T-helper 17 cell (primary cell): ENCODE measurements at places on chromosomes 2 and 18.

GRCh38 chr2:106972782-106973181 lies 86.8 kb upstream of the ST6GAL2 start:
- no peaks in the 10 kb centered on the region for H3K27me3 ChIP-seq
- H3K4me3 ChIP-seq = no peak overlapping the region
- H3K36me3 ChIP-seq = no peaks in the 10 kb centered on the region

DNA sequence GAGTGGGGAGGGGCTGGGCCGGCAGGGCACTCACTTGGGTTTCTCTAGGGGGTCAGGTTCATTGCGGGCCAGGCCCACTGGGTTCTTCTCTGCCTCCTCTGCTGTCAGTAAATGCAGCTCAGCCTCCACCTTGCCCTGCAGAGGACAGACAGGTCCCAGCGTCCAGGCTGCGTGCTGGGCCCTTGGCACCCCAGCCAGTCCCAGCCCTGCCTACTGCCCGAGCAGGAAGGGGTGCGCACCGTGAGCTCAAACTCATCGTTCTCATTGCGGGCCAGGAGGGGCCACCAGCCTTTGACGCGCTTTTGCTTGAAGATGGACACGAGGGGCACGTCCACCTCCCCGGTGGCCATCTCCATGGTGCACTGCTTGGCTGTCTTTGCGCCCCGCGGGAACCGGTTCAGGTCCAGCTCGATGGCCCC lies 17.3 kb downstream of the OTOF start:
- H3K27me3 ChIP-seq = peaks cover 8% of the 10 kb centered on the region
- no peak for DNase-seq
- H3K36me3 ChIP-seq = no peaks in the 10 kb centered on the region
- no peak overlapping the region for H3K4me3 ChIP-seq
- H3K27ac ChIP-seq = no peak overlapping the region
- peaks cover 4% of the 10 kb centered on the region for H3K4me1 ChIP-seq

DNA sequence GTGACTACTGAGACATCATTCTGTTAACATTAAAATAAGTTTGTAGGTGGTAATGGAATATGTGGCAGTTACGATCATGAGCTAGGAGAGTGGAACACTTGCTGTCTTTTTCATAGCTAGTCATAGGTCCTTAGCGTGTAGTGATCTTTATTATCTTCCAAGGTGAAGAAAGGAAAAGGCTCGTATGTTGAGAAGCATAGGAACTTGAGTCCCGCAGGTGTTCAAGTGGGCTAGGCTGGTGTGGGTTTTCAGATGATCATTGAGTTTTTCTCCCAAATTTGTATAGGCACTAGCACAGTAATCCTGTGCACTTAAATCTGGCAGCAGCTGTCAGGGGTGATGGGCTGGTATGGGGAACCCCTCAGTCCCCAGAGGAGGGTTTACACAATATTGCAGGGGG lies 10.9 kb downstream of the SLC20A1 start:
- no peak for DNase-seq
- H3K27me3 ChIP-seq = no peaks in the 10 kb centered on the region
- H3K27ac ChIP-seq = peak overlapping the region; percentile 59
- H3K4me1 ChIP-seq = peaks cover 39% of the 10 kb centered on the region
- peaks cover 12% of the 10 kb centered on the region for H3K36me3 ChIP-seq

DNA sequence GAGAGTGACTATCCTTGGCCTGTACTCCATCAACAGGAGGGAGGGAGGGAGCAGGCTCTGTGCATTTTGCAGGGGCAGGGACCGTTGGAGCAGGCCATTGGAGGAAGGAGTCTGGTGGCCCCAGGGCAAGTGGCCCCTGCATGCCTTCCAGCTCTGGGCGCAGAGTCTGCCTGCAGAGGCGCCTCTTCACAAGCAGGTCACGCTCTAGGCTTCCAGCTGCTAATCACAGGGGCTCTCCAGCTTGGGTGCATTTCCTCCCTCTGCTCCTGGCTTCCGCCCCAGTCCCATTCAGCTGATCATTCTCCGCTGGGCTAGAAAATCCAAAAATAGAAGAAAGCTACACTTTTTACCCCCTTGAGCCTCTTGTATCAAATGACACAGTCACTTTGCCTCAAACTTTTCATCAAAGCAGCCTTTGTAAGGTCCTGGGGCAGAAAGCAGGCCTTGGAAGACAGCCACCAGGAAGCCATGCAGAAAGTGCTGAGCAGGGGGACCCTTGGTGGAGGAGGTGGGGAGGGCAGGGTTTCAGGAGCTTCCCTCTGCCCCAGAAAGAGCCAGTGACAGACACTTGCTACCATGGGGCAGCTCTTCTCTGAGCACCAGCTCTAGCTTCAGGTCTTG lies 11.3 kb downstream of the TMEM247 start:
- peaks cover 3% of the 10 kb centered on the region for H3K4me1 ChIP-seq
- H3K27ac ChIP-seq = no peak overlapping the region
- no peak for DNase-seq
- no peak overlapping the region for H3K4me3 ChIP-seq
- H3K36me3 ChIP-seq = no peaks in the 10 kb centered on the region

DNA sequence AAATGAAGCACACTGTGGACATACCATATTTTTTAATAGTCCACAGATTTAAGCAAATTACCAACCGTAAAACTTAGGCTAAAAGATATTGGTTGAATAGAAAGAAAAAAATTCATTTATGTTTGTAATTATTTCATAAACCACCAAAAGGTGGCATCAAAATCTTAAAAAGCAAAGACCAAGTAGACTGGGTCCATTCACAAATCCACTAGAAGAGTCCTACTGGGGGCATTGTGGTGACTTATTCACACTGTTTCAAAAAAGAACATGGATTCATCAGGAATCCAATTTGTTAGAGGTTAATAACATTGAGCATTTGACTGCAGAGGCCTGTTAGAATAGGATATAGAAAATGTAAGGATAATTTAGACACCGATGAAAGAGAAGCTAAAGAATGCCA lies 194.9 kb upstream of the KYNU start:
- H3K27ac ChIP-seq = no peak overlapping the region
- no peaks in the 10 kb centered on the region for H3K27me3 ChIP-seq
- no peak overlapping the region for H3K4me3 ChIP-seq
- H3K36me3 ChIP-seq = no peaks in the 10 kb centered on the region
- DNase-seq = no peak

DNA sequence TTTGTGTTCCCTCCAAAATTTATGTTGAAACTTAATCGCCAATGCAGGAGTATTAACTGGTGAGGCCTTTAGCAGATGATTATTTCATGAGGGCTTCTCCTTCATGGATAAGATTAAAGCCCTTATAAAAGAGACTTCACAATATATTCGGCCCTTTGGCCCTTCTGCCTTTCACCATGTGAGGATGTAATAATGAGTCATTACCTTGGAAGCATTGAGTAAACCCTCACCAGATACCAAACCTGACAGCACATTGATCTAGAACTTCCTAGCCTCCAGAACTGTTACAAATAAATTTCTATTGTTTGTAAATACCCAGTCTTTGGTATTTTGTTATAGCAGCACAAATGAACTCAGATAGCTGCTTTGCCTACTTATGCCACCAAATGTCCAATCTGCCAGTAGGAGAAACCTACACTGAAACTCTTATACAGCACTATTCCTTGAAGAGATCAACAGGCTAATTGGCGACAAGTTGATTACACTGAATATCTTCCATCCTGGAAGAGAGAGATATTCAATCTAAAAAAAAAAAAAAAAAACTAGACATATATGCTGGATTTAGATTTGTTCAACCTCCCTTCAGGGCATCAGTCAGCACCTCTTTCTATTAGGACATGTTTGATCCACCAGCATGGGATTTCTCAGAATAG lies 125.9 kb upstream of the COL5A2 start:
- no peak for DNase-seq
- no peaks in the 10 kb centered on the region for H3K27me3 ChIP-seq
- H3K4me3 ChIP-seq = no peak overlapping the region
- peaks cover under 1% of the 10 kb centered on the region for H3K36me3 ChIP-seq
- H3K27ac ChIP-seq = no peak overlapping the region

DNA sequence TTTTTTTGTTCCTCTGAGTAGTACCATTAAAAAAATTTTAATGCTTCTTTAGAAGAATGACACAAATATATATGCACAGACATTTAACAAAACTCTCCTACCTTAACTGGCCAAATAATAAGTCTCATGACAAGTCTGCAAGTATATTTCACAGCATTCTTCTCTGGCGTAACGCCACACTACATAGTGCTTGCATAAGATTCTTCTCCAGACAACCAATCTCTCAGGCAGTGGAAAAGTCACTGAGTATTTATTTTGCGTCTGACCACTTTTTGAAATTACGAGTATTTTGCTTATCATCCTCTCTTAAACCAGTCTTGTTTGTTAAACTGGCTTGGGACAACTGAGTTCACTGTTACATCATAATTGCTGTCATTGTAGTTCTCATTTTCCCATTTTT lies 749.2 kb downstream of the ADCYAP1 start:
- no peak overlapping the region for H3K27ac ChIP-seq

DNA sequence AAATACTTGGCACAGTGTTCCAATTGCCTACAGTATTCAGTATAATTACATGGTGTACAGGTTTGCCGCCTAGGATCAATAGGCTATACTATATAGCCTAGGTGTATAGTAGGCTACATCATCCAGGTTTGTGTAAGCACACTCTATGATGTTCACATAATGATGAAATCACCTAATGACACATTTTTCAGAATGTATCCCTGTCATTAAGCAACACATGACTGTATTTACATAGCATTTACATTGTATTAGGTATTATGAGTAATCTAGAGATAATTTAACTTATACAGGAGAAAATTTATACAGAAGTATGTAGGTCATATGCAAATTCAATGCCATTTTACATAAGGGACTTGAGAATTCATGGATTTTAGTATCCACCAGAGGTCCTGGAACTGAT lies 35.4 kb downstream of the SCN7A start:
- H3K27me3 ChIP-seq = no peaks in the 10 kb centered on the region
- H3K36me3 ChIP-seq = no peaks in the 10 kb centered on the region
- no peak for DNase-seq
- no peaks in the 10 kb centered on the region for H3K4me1 ChIP-seq

DNA sequence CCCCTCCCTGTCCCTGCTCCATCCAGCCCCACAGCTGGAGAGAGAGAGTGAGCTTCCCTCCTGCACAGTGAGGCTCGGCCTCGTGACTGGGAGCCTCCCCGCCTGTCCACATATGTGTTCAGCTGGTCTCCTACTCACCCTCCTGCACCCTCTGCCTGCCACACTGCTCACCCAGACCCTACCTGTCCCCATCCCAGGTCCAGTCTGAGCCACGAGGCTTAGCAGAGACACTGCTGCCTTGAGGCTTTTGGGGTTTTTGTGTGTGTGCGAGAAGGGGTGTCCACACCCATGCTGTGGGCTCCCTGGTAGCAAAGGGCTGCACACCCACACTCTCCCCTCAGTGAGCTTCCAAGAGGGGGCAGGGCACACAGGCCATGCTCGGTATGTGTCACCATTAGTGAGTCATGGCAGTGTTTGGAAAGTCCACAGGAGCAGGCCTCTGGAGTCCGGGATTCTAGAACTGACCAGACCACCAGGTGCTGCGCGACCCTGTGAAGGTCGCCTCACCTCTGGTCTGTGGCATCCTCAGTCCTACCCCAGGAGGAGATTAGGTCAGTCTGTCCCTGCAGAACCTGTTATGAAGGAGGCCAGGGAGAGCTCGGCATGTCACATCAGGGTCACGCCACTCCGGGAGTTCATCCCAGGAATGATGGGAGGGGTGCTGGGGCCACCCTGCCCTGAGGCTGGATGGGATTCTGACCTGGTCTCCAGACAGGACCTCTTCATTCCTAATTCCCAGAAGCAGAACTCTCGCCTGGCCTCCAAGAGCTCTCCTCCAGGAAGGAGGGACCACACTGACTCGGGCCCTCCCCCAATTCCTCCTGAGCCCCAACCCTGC lies 39.9 kb upstream of the SMAD7 start:
- peak overlapping the region; percentile 6 for H3K27ac ChIP-seq
- peaks cover 4% of the 10 kb centered on the region for H3K36me3 ChIP-seq
- H3K4me3 ChIP-seq = no peak overlapping the region
- no peak for DNase-seq
- H3K4me1 ChIP-seq = peaks cover 16% of the 10 kb centered on the region

- H3K27ac ChIP-seq = peak overlapping the region; percentile 53
- H3K27me3 ChIP-seq = no peaks in the 10 kb centered on the region
- peaks cover 9% of the 10 kb centered on the region for H3K36me3 ChIP-seq
- H3K4me3 ChIP-seq = no peak overlapping the region
- DNase-seq = no peak
- peaks cover 48% of the 10 kb centered on the region for H3K4me1 ChIP-seq
These were observed 142.3 kb downstream of the BCL2 start for GRCh38 chr18:63177259-63177658.

DNA sequence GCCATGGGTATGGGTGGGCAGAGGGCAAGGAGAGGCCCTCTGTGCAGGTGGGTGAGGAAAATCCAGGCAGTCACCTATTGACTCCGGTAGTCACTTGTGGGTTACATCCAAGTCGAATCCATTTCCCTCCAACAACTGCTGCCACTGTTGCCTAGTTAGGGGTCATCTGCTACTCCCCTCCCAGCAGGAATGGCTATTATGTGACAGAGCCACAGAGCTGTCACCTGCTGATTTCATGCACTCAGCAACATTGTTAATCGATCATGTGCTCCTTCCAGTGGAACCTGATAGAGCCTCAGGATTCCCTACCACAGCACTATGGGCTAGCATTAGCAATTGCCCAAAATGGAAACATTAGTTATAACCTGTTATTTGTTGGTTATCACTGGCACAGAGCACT lies 31.4 kb downstream of the POLR1A start:
- H3K4me3 ChIP-seq = no peak overlapping the region

DNA sequence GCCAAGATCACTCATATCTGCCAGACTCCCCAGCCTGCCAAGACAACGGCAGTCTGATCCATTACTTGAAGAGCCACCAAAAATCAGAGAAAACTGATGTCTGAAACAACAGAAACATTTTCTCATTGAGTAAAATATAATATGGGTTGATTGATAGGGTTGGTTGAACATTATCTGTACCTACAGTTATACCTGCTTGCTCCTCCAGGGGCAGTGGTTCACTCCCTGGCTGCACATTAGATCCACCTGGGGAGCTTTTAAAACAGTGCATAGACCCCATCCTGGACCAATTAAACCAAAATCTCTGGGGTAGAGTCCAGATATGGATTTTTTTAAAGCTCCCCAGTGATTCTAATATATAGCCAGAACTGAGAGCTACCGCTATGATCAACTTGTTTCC lies 43.6 kb upstream of the SLC14A2 start:
- peaks cover 23% of the 10 kb centered on the region for H3K27me3 ChIP-seq
- no peak overlapping the region for H3K27ac ChIP-seq
- no peaks in the 10 kb centered on the region for H3K36me3 ChIP-seq
- no peaks in the 10 kb centered on the region for H3K4me1 ChIP-seq
- H3K4me3 ChIP-seq = no peak overlapping the region
- DNase-seq = no peak

DNA sequence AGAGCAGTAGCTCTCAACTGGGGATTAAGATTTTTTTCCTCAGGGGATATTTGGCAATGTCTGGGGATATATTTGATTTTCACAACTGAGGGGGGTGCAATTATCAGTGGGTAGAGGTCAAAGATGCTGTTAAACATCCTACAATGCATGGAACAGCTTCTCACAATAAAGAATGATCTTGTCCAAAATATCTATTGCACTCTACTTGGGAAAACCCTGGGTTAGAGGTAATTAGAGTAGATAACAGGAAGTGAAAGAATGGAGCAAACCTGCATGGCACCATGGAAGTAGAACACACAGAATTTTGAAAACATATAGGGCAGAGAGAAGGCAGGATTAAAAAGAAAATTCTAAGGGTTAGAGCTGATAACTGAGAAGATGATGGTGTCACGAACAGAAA lies 26.4 kb upstream of the PPM1B start:
- peaks cover 2% of the 10 kb centered on the region for H3K36me3 ChIP-seq
- DNase-seq = no peak
- no peak overlapping the region for H3K27ac ChIP-seq
- no peak overlapping the region for H3K4me3 ChIP-seq
- no peaks in the 10 kb centered on the region for H3K4me1 ChIP-seq
